BJ (cell line): ENCODE measurements at places on chromosomes 5 and 9.

DNA sequence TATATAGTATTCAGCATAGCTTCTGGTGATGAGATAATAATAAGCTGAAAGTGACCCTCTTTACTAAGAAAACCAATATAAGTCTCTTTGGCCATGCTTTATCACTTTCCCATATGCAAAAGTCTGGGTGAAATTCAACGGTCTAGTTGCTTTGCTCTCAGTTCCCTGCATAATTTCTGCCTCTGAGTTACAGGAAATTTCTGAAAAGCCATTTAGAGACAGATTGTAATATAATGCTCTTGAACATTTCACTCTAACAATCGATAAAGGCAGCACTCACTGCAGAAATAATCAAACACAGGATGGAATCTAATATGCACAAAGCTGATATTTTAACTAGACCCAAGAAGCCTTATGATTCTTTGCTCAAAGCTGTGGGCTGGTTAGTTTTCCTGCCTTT is 100.1 kb upstream of the LIFR start:
- no peak for DNase-seq

DNA sequence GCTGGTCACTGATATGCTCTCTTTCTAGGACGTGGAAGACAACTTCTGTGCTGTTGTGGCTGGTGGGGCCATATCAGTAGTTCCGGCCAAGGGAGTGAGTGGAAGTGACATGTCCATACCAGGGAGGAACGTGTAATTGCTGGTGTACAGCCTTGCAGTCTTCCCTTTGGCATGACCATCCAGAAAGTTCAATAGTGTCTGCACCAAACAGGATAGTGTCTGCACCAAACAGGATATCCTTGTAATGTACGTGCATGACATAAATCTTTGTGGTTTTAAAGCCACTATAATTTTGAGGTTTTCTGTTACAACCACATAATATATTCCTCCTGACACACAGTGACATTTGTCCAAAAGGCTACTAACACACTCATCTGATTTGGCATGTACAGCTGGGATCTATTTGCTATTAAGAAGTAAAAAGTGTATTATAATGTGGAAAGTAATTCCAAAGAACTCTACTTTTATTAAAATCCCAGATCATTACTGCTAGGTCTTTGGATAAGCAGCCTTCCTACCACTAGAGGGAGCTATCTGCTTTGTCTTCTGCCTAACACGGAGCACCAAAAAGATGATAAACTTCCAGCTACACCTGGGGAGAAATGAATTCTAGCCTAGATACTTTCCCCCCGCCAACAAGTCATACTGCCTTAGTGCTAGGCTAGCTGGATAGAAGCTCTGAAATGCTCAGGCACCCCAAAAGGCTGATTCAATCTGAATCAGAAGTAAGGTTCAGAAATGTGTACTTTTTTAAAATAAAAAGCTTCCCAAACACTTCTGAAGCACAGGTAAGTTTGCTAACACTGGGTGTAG is 52.7 kb downstream of the RNF145 start:
- no peak for DNase-seq

GRCh38 chr9:98559561-98559960 is 149.2 kb downstream of the GABBR2 start:
- no peak for DNase-seq

DNA sequence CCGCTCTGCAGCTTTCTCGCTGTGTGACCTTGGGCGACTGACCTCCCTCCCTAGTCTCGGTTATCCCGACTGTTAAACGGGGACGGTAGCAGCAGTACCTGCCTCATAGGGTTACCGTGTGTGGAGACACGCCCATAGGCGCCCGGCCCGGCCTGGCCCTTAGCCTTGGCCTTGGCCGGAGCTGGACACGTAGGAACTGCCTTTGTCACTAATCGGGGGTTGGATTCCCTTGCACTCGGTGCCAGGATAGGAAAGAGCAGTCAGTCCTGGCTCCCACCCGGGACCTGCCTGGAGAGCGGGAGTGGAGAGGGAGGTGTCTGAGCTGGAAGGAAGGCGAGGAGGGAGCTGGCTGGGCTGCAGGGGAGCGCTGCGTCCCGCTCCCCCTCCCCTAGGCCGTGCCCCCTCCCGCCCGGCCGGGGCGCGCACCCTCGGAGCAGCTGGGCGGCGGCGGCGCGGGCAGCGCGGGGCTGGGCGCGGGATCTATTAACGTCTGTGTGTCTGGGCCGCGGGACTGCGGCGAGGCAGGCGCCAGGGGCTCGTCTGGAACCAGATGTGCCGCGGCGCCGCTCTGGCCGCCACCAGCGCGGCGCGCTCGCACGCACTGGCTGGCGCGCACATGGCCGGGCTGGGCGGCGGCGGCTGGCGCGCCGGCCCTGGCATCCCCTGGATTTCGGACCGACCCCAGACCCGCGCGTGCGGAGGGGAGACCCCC is 31.7 kb downstream of the PRRX2 start:
- no peak for DNase-seq

- no peak for DNase-seq
These were observed 1.1 kb downstream of the MAMDC2 start for GRCh38 chr9:70044490-70045307.

DNA sequence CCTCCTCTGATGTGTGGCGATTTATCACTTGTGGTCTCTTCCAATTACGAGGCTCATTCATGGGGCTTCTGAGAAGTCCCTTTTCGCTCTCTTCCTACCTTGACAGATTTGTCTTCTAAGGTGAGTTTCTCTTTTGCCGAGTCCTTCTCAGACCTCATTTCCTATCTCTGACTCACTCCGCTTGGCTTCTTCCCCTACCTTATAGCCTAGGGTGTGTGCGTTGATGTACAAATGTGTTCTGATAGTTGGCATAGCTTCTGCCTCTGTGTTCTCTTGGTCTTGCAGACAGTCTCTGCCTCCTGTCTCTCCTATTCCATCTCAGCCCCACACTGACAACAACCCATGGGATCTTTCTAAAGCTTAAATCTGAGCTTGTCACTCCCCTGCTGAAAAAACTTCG is 56.9 kb upstream of the SHB start:
- no peak for DNase-seq

GRCh38 chr9:35286381-35286780 is 124.6 kb downstream of the UNC13B start:
- DNase-seq, result no peak

DNA sequence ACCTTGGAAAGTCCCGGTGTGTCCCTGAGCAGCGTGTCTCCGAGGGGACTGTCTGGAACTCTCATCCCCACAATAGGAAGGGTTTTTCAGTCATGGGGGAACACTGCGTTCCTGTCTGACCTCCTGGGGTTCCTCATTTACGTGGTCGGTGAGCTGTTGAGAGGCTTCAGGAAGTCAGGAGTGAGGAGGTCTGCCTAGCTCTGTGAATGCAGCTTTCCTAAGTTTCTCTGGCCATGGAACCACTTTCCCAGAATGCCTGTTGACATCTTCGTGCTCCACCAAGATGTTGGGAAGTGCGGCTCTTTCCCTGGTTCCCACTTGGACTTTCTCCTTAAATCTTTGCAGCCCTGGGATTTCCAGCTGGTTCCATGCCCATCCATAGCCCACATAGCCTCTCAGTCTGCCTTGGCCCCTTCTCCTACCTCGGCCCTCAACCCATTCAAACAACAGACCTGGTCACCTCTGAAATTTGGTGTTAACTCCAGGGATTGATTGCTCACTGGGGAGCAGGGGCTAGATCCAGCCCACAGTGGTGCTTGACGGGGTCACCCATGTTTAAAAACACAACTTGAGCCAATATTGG is 27.2 kb downstream of the PSAT1 start:
- no peak for DNase-seq

DNA sequence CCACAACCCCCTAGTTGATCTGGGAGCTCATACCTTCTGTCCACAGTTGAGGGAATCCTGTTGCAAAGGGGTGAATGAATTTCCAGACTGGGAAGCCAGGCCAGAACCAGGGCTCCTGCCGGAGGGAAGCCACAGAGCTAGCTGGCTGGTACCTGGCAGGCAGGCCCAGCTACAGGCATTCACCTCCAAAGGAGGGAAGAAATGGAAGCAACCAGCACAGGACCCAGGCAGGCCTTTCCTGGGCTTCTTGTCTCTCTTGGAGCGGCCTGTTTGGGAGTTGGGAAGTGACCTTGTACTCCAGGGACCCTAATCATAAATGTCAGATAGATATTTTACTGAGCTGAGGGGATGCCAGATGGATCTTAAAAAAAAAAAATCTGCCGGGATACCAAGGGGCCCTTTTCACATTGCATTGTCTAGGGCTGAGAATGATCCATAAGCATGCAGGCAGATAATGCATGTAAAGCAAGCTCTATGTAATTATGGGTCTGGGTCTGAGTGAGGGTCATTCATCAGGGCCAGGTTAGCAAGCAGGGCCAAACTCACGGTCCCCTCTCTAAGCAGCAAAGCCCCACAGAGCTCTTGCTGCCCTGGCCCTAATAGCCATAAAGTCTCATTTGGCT is 8.4 kb downstream of the NR2F1 start:
- DNase-seq, result no peak

DNA sequence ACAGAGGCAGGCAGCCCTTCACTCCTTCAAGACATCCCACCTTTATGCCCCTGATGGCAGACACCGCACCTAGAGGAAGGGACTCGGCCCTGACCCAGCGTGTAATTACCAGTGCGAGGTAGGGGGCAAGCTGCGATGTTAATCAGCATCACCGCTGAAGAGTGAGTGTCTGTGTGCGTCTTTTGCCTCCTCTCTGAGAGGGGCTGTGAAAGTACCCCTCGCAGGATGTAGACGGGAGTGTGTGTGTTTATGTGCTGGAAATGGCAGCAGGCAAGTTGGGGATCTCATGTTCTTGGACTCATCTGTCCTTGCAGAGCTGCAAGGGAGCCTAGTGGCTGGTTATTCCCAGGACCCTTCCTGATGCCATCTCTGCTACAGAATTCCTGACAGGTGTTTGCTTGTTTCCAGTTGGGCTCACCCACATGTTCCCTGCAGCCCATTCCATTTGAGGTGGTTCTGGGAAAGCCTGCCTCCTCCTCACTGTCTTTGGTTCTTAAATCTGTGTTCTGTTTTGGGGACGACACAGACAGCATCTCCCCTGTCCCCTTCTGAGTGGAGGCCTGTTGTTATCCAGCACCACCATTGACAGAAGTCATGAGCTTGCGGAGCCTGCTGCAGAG is 70.5 kb downstream of the ZNF618 start:
- DNase-seq, result no peak

DNA sequence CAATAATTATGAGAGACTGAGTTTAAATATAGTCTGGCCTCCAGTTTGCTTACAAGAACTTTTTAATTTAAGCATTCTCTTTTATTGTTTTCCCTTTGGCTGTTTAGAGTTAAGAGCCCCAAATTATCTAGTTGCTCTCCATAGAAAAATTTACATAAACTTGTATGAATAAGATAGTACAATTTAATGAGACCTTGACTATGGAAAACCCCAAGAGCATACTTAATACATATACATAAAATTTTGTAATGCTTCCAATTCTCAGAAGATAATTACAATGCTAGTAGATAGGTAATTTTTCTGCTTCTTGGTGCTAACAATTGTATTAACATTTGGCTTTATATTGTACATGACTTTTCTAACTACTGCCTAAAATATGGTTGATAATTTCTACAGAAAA is 20.3 kb upstream of the MSH3 start:
- no peak for DNase-seq

DNA sequence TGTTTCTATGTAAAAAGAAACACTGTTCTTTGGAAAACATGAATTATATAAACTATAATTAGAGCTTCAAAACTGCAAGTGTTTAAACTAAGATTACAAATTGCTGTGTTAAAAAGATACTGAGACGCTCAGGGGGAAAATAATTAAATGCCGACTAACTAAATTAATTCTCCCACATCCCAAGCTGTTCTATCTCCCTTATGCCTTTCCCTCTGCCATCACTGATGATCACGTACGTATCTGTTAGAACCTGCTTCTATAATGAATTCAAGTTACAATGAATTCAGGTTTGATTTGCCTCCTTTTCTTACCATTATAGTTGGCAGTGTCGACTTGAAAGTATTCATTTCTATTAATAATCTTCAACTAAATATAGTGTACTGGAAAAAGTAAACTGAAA is 349.9 kb upstream of the CDH6 start:
- DNase-seq, result no peak

DNA sequence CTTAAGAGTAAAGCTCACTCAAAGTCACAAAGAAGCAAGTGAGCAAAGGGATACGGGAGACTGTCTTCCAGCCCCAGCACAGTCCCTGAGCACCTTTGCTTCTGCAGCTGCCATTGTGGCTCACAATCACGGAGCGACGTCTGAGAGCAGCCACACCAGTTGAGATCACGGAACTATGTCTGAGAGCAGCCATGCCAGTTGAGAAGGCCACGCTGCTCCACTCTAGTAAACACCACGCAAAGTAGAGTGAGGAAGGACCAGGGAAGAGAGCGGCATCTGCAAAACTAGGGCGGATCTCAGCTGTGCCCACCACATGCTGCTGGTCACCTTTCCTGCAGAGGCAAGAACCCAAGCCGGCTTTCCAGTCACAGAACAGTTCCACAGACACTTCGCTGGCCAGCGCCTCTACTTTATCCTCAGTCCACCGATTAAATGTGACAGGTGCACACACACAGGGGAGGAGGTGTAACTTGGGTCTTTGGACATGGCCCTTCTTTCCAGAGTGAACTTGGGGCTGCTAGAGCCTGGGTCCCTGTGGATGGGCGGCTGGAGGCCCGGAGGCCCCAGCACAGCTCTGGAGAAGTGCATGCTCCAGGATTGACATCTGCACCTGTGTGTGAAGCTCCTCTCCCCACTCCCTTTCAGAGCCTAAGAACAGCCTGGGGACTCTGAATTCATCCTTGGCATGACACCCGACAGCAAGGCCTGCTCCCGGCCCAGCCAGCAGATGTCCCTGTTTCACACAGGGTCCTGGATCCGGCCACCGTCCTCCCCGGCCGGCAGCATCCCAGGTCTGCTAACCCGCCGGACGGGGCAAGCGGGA is 324.9 kb upstream of the IRX4 start:
- DNase-seq, result no peak

GRCh38 chr5:132199116-132199680 is 28.5 kb downstream of the P4HA2 start:
- DNase-seq, result no peak

GRCh38 chr9:88370346-88370745 is 17.9 kb upstream of the SPIN1 start:
- no peak for DNase-seq

- no peak for DNase-seq
These were observed at the start of gene DOCK2 for GRCh38 chr5:169637085-169637548. Gene DOCK2 (plus strand): TSS chr5:169637275. CDS start chr5:169637327, 52 bp downstream.

GRCh38 chr9:121357011-121357410 is 13.0 kb downstream of the STOM start:
- no peak for DNase-seq

DNA sequence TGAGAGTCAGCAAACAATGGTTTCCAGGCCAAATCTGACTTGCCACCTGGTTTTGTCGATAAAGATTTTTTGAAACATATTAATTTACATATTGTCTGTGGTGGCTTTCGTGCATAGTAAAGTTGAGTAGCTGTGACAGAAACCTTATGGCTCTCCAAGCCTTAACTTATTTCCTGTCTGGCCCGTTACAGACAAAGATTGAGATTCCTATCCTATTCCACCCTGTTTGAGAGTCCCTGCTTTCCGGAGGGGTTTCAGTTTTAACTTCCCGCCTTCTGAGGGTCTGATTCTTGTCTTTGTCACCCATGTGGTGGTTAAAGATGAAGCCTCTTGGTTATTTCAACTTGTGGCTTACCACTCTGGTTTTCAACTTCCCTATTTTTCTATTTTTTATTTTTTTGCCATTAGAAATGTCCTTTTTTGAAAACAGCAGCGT is 11.4 kb downstream of the OTULIN start:
- DNase-seq, result no peak
